CD4-positive, CD25-positive, alpha-beta regulatory T cell (primary cell): ENCODE measurements at places on chromosomes 2 and 18. TPM values are rescaled to one million over a fixed set of nuclear protein-coding genes. Genes with fewer than 3 reads are reported as not detected.
A peak's percentile ranks its signal among the peaks of the same experiment; 100 is the strongest.

PLGLB2 gene
- total RNA-seq, result not detected

FEV gene
- not detected for total RNA-seq

BBS5 gene
- 1.4 TPM for total RNA-seq

FAP gene
- total RNA-seq, result not detected

CYP1B1 gene
- total RNA-seq, result not detected

EN1 gene
- total RNA-seq, result not detected

CELF4 gene
- not detected for total RNA-seq

GPAT2 gene
- 2.0 TPM for total RNA-seq

GRCh38 chr18:26287644-26288043 lies 61.4 kb downstream of the TAF4B start:
- H3K4me1 ChIP-seq, result no peaks in the 10 kb centered on the region
- H3K36me3 ChIP-seq, result peaks cover 2% of the 10 kb centered on the region
- no peak overlapping the region for H3K27ac ChIP-seq
- no peak for DNase-seq
- H3K27me3 ChIP-seq, result no peaks in the 10 kb centered on the region

- H3K27ac ChIP-seq, result no peak overlapping the region
- no peak overlapping the region for H3K4me3 ChIP-seq
- no peaks in the 10 kb centered on the region for H3K36me3 ChIP-seq
These were observed 138.9 kb upstream of the CAVIN2 start for GRCh38 chr2:191985740-191986139.

DNA sequence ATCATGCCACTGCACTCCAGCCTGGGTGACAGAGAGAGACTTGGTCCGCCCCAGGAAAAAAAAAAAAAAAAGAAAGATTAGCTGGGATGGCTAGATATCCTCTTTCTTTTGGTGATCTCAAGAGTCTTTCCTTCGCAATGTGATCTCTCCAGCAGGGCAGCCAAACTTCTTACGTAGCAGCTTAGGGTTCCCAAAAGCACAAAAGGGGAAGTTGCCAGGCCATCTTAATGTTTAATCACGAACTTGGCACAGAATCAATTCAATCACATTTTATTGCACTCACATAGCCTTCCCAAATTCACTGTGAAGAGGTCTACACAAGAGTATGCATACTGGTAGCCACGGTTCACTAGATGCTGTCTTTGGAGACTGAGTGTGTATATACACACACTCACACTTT lies 53.1 kb downstream of the VIL1 start:
- no peak for DNase-seq
- no peaks in the 10 kb centered on the region for H3K27me3 ChIP-seq
- H3K36me3 ChIP-seq, result peaks cover 36% of the 10 kb centered on the region
- no peaks in the 10 kb centered on the region for H3K4me1 ChIP-seq

GRCh38 chr18:39958876-39959275 lies 1996.2 kb upstream of the PIK3C3 start:
- no peaks in the 10 kb centered on the region for H3K27me3 ChIP-seq
- no peaks in the 10 kb centered on the region for H3K4me1 ChIP-seq
- H3K27ac ChIP-seq, result no peak overlapping the region

DNA sequence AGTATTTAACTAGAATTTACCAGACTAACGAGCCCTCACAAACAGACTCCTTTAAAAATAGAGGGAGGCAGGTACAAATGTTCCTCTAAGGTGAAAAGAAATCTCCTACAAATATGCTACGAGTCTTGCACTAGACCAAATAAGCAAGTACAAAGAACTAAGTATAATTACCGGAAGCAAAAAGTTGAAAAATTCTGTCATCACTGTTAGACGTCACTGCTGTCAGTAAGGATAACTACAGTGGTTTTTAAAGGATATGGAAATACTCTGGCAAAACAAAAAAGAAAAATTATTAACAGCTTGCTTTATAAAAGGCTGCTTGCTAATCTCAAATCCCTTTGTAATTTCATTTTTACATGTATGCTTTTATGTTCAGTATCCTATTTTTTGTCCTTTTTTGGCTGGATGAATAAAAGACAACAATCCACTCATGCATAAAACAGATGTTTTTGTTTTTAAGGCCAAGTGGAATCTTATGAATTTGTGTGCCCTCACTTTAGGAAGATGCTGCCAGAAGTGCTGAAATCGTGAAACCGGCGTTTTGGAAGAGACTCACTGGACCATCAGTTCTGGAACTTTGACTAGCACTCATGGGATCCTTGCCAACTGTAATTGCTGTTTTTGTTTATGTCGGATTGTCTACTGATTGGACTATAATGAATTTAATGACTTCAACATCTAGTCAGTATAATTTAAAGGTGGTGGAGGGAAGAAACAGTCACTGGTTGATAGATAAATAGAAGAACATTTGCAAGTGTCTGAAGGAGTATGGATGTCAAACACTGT lies 6.7 kb downstream of the ZNF521 start:
- no peaks in the 10 kb centered on the region for H3K36me3 ChIP-seq
- H3K27me3 ChIP-seq, result peaks cover 35% of the 10 kb centered on the region
- no peak overlapping the region for H3K27ac ChIP-seq
- H3K4me3 ChIP-seq, result no peak overlapping the region

DNA sequence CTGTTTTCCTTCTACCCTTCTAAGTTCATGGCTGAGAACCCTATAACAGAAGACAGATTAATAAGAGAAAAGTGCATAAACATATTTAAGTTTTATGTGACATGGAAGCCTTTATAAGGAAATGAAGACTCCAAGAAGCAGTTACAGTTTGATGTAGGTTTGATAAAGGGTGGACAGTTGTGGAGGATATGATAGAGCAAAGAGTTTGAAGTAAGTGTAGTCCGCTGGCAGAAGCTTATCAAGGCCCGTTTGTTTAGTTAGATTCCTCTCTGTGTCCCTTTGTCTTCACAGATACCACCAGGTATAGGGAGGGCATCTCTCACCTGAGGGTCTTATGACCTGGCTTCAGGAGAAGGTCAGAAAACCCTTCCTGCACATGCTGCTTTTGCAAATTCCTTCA lies 10.4 kb upstream of the CASP8 start:
- DNase-seq, result no peak
- no peaks in the 10 kb centered on the region for H3K27me3 ChIP-seq
- peaks cover 40% of the 10 kb centered on the region for H3K4me1 ChIP-seq
- no peak overlapping the region for H3K4me3 ChIP-seq
- H3K36me3 ChIP-seq, result no peaks in the 10 kb centered on the region

DNA sequence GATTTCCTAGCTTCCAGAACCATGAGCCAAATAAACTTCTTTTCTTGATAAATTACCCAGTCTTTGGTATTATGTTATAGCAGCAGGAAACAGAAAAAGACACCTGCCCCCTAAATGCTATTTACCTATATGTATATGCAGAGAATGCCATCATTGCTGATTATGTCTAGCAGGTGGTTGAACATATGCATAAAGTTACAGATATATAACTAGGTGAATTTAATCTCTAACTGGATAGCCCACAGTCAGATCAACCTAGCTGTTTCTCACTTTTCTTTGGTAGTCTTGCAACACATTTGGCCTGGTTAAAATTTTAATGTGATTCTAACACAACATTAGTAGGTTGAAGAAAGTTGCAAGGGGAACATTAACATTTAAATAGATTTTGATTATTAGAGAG lies 7.1 kb upstream of the CERS6 start:
- no peak for DNase-seq
- H3K4me3 ChIP-seq, result no peak overlapping the region
- no peaks in the 10 kb centered on the region for H3K4me1 ChIP-seq
- H3K27ac ChIP-seq, result no peak overlapping the region

GRCh38 chr2:46171411-46171953 lies 125.7 kb upstream of the EPAS1 start:
- H3K4me1 ChIP-seq, result no peaks in the 10 kb centered on the region
- H3K27ac ChIP-seq, result no peak overlapping the region
- H3K27me3 ChIP-seq, result no peaks in the 10 kb centered on the region

DNA sequence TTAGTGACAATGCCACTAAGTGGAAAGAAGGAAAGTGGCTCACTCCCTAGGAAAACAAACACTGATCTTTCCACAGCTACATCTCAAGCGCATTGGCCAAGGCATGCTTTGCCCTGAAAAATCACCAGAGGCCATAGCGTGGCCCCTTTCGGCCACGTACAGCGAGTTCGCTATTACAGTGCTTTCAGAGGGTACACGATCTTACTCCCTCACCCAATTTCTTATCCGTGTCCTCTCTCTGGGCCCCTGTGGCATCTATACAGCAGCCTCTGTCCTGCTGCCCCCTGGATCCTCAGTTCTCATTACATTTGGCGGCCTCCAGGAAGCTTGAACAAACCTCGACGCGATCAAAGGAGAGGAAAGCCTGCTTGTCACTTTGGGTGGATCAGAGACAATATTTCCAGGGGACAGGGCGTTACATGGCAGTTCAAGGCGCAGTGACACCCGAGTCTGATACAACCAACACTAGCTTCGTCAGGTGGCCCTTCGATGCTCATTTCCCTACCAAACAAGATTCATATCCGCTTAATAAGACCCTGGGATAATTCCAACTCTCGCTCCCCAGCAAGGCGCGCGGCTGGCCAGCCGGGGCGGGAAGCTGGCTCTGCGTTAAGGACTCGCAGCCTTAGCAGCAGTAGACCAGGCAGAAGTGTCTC lies 941 bp downstream of the SKOR2 start:
- H3K27ac ChIP-seq, result no peak overlapping the region
- DNase-seq, result no peak
- H3K4me3 ChIP-seq, result no peak overlapping the region
- H3K36me3 ChIP-seq, result no peaks in the 10 kb centered on the region
- no peaks in the 10 kb centered on the region for H3K4me1 ChIP-seq
- H3K27me3 ChIP-seq, result peaks cover 55% of the 10 kb centered on the region

GRCh38 chr2:160282063-160282580 lies 82.0 kb upstream of the ITGB6 start:
- no peaks in the 10 kb centered on the region for H3K4me1 ChIP-seq
- H3K4me3 ChIP-seq, result no peak overlapping the region
- no peaks in the 10 kb centered on the region for H3K27me3 ChIP-seq
- H3K36me3 ChIP-seq, result peaks cover 56% of the 10 kb centered on the region

DNA sequence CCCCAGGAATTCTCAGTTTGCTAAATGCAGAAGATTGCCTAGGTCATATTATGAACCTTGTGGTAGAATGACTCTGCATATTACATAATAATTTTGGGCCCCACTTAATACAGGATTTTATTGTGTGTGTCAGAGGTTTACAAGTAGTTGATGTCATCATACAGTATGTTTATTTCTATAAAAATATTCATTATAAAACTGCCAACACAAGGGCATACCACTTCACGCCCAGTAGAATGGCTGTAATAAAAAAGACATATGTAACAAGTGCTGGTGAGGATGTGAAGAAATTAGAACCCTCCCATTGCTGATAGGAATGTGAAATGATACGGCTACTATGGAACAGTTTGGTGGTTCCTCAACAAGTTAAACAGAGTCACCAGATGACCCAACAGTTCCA lies 61.4 kb upstream of the TWSG1 start:
- no peak overlapping the region for H3K4me3 ChIP-seq
- no peaks in the 10 kb centered on the region for H3K27me3 ChIP-seq
- no peaks in the 10 kb centered on the region for H3K4me1 ChIP-seq
- DNase-seq, result no peak

GRCh38 chr18:37698508-37699040 lies 133.0 kb upstream of the CELF4 start:
- no peaks in the 10 kb centered on the region for H3K4me1 ChIP-seq
- no peaks in the 10 kb centered on the region for H3K27me3 ChIP-seq
- no peaks in the 10 kb centered on the region for H3K36me3 ChIP-seq

DNA sequence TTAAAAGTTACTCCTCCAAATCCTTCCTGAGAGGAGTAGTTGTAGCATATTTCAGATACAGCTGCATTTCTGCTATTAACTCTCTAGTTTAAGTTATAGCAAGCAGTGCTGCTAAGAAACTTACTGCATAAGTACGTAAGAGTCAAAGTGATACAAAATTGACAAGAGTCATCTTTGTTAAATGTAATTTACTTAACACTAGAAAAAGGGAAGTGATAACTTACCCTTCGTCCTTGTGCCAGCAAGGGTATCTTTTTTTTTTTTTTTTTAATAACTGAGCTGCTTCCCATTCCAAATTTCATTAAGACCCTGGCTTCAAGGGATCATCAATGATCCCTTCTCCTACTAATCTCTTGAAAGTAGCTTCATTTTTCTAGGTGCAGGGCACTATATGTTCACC lies 493.0 kb downstream of the PLCL1 start:
- H3K36me3 ChIP-seq, result no peaks in the 10 kb centered on the region
- H3K4me1 ChIP-seq, result no peaks in the 10 kb centered on the region
- peaks cover 5% of the 10 kb centered on the region for H3K27me3 ChIP-seq
- H3K27ac ChIP-seq, result no peak overlapping the region

- no peaks in the 10 kb centered on the region for H3K4me1 ChIP-seq
- H3K36me3 ChIP-seq, result no peaks in the 10 kb centered on the region
- no peak overlapping the region for H3K27ac ChIP-seq
- no peak overlapping the region for H3K4me3 ChIP-seq
- DNase-seq, result no peak
- H3K27me3 ChIP-seq, result no peaks in the 10 kb centered on the region
These were observed 314.1 kb downstream of the MYCN start for GRCh38 chr2:16254356-16254965.

GRCh38 chr2:205758051-205758450 lies 75.8 kb downstream of the NRP2 start:
- H3K27ac ChIP-seq, result no peak overlapping the region
- no peaks in the 10 kb centered on the region for H3K36me3 ChIP-seq
- H3K4me3 ChIP-seq, result no peak overlapping the region
- no peaks in the 10 kb centered on the region for H3K4me1 ChIP-seq
- DNase-seq, result no peak

GRCh38 chr2:25598911-25599310 lies 74.5 kb downstream of the DTNB start:
- peaks cover 4% of the 10 kb centered on the region for H3K4me1 ChIP-seq
- no peak overlapping the region for H3K27ac ChIP-seq
- H3K36me3 ChIP-seq, result peaks cover 3% of the 10 kb centered on the region
- no peaks in the 10 kb centered on the region for H3K27me3 ChIP-seq
- no peak for DNase-seq

DNA sequence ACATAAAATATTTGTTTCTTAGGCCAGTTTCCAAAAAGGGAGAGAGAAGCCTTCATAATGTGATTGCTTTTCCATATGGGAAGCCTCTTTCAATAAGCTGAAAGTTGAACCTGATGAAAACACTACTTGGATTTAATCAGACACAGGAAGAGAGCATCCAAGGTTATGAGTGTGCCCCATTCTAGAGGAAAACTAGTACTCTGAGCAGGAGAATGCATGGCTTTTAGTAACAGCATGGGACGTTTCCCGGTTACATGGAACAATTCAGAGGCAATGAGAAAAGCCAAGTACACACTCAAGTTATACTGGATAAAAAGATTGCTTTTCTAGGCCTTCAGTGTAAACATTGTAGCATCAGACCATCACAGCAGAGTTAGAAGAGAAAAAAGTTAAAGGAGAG lies 315.8 kb downstream of the ZNF516 start:
- no peaks in the 10 kb centered on the region for H3K36me3 ChIP-seq
- H3K4me1 ChIP-seq, result no peaks in the 10 kb centered on the region
- no peak overlapping the region for H3K27ac ChIP-seq
- DNase-seq, result no peak
- no peak overlapping the region for H3K4me3 ChIP-seq

DNA sequence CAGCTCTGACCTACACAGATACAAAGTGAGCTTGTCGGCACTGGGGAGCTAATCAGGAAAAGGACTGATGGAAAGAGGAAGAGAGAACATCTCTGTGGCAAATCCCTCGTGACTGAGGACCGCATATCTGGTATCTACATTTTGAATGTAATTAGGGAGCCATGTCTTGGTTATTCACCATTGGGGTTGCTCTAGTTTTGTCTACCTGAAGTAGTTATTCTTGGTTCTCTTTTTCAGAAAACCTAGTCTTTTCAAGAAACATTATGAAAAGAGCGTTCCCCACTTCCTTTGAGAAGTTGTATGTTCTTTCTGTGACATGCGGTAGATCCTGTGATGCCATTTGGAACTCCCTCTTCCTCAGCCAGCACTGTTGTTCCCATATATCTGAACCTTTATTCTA lies 104.4 kb downstream of the DOCK10 start:
- peak overlapping the region; percentile 61 for H3K4me3 ChIP-seq
- no peaks in the 10 kb centered on the region for H3K27me3 ChIP-seq
- peak overlapping the region; percentile 75 for H3K27ac ChIP-seq
- peaks cover 3% of the 10 kb centered on the region for H3K36me3 ChIP-seq
